A549 (cell line): ENCODE measurements at places on chromosomes 12 and 14. TPM values are rescaled to one million over a fixed set of nuclear protein-coding genes. Genes with fewer than 3 reads are reported as not detected.

DNA sequence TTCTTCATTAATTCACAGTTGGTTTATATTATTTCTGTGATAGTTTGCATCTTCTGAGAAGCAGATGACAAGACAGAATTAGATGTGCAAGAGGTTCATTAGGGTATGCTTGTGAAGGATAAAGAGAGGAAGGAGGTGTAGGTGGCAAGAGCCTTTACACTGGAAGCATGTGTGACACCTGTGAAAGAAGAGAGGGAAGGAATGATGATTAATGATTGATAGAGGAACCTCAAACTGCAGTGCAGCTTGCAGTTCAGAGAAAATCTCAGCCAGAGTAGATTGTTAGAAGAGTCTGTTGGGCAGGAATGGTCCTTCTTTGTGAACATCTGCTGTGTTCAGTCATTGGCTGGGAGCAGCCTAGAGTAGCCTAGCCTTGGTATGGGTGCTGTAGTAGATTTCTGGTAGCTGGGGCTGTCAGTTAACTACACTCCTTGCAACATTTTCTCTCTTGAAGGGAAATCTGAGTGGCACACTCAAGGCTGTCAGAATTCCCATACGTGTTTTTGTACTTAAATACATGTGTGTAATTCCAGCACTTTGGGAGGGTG is 9.0 kb downstream of the RCOR1 start:
- no peak for DNase-seq

MFAP5 gene
- polyA plus RNA-seq = 0.15 to 0.41 TPM (median 0.40 TPM) in 3 replicates

ARHGEF40 gene
- polyA plus RNA-seq = 7.9 to 9.9 TPM (median 9.6 TPM) in 3 replicates

GRCh38 chr12:120851944-120852343 is 52.2 kb downstream of the SPPL3 start:
- DNase-seq = no peak

PARPBP gene
- polyA plus RNA-seq = 31.8 to 32.8 TPM (median 32.4 TPM) in 3 replicates

OTUB2 gene
- 2.2 to 2.5 TPM (median 2.4 TPM) in 3 replicates for polyA plus RNA-seq

PAPLN gene
- 4.5 to 6.6 TPM (median 5.0 TPM) in 3 replicates for polyA plus RNA-seq

- no peak for DNase-seq
Observed at GRCh38 chr14:70838076-70838475, 28.8 kb upstream of the MAP3K9 start.

PZP gene
- not detected in 3 replicates for polyA plus RNA-seq

DNA sequence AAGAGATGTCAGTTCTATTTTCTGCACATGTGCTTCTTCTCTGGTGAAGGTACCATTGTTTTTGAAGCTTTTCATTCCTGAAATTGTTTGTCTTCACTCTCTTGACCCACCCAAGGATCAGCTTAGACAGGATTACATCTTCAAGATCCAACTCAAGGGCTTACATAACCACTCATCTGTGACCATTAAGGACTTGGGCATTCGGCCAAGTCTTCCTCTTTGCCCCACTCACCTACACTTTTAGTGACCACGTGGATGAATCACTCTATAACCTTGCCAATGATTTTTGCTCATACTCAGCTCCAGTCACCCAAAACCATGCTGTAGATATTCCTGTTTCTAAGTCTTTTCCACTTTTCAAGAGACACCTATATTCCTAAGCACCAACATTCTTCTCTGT is 36.5 kb upstream of the SSTR1 start:
- no peak for DNase-seq

IFNG gene
- polyA plus RNA-seq = not detected in 3 replicates

DHH gene
- polyA plus RNA-seq = not detected in 3 replicates

KRT3 gene
- 0.06 to 0.07 TPM in 2 of 3 replicates, not detected in the other for polyA plus RNA-seq

NEUROD4 gene
- not detected in 3 replicates for polyA plus RNA-seq

DNA sequence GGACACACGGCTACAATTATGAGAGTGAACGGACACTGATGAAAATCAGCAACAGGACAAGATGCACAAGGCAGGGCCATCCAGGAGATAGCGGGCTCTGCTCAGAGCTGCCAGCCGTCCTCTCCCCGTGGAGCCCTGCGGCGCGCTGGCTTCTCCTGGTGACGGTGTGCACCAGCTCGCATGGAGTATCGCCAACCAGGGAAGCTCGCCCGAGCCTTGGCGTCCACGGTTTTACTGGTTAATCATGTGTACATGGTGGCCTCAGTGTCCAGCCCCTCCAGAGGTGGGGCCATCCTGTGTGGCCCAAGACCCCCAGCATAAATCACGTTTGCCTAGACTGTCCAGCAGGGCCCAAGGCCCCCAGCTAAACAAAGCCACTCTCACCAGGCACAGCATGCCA is 31.2 kb upstream of the DYNC1H1 start:
- no peak for DNase-seq

GRCh38 chr12:101573743-101574142 is 21.0 kb upstream of the MYBPC1 start:
- DNase-seq = no peak

DNA sequence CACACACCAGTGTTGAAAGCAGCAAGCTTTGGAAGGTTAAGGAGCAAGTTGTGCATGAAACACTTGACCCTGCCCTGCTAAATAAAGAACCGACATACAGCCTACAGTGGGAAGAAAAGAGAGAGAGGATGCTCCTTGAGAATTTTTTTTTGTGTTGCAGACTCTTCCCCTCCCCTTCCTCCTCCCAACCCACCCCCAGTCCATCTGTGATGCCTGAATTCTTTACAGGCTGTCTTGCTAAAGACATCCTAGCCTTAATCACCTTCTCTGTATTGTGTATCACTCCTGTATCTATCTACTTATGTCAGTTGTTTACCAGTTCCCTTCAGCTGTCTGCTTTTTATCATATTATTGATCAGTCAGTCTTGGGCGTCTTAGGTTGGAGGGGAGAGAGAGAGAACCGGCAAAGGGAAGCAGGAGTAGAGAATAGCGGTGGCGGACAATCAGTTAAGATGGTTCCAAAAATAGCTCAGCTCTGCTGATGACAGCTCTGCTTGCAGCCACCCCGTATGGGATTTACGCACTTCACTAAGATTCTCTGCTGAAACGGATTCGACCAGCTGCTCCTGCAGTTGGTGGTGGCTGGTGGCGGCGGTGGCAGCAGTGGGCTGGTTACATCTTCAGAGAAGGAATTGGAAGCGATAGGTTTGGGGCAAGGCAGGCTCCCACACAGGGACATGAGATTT is 664.7 kb downstream of the NRXN3 start:
- DNase-seq = no peak

PGF gene
- polyA plus RNA-seq = 1.1 to 1.2 TPM (median 1.1 TPM) in 3 replicates

DNA sequence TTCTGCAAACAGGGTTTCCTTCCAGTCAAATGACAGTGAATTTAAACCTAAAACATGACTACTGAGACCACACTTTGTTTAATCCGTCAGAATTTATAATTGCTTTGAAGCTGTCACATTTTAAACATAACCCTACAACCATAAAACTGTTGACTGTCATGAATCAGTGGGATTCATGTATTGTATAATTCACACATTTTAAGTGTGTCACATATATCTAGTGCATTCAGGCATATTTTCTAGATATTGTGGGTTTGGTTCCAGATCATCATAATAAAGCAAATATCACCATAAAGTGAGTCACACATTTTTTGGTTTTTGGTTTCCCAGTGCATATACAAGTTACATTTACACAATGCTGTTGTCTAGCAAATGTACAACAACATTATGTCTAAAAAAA is 304.4 kb downstream of the TMEM132D start:
- DNase-seq = no peak

PLEKHD1 gene
- polyA plus RNA-seq = 0.03 to 0.05 TPM (median 0.04 TPM) in 3 replicates

PLEKHG7 gene
- polyA plus RNA-seq = 0.03 TPM in 2 of 3 replicates, not detected in the other

GRCh38 chr14:24196071-24197055 is 1.1 kb upstream of the TM9SF1 start:
- no peak for DNase-seq
